Activated CD4-positive, alpha-beta T cell treated with anti-CD3 and anti-CD28 coated beads, Interleukin-2, Interleukin-4, amounts not matched to agents 100 ng/mL and 50 ng/mL, durations not matched to agents 16 hours and 8 hours (primary cell): ENCODE measurements at places on chromosomes 7 and 10.
A peak's percentile ranks its signal among the peaks of the same experiment; 100 is the strongest.

- no peak for DNase-seq
These were observed 63.1 kb upstream of the ADRB1 start for GRCh38 chr10:113980408-113981087.

DNA sequence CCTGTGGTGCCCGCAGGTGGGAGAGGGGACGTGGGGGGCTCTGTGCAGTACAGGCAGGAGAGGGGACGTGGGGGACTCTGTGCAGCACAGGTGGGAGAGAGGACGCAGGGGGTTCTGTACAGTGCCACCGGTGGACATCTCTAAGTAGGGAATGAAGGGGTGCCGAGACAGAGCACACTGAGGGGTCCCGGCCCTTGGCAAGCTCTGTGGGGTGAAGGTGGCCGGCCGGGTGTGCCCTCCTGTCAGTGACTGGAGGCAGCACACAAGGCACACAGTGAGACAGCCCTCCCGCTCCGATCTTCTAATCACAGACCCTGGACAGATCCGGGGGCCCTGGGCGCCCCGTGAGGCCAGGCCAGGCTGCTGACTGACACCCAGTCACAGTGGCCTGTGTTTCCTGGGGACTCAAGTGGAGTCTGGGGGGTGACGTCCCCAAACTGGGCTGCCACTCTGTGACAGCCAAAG, 11.2 kb downstream of the GPR146 start:
- no peak for DNase-seq

GRCh38 chr10:22244001-22244400, 26.2 kb upstream of the EBLN1 start:
- DNase-seq, result no peak

DNA sequence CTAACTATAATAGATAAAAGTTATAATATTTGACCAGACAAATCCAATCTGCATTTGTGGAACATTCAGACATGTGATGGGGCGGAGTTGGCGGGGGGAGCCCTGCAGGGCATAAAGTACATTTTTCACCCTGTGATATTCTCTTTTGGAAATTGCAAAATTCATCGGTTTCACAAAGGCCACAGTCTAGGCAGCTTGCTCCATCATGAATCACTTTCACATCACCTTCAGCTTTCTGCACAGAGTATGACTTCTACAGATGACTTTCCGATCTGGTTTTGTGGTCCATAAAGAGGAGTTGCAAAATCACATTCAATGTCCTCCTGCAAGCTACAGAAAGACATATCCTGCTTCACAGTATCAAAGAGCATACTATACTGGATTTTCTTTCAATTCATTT, 51.4 kb upstream of the APBB1IP start:
- DNase-seq, result peak; percentile 1

- no peak for DNase-seq
These were observed 125.1 kb downstream of the ZMIZ1 start for GRCh38 chr10:79193694-79194382.

DNA sequence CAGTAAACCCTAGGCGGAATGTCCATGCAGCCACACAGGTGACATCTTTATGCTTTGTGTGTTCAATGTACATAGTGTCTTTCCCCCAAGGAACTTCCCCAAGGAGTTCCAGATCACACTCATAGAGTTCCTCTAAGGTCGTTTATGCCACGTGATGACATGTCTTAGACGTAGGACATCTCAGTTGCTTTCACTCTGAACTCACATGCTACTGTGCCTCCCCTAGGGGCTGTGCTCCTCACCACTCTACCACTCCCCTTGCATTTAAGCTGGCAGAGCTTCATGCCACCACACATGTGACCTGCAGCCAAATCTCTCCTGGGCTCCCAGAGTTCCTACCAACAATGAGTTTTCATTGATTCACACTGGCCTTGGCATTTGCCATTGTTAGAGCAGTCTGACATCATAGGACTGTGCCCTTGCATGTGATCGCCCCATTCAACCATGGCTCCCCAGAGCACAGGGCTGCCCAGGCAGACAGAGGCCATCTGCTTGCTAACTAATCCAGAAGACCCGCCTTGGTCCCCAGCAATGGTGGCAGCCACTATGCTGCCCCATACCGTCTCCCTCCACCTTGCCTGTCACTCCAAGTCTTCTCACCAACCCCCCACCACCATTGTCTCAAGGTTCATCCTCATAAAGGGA, 95.3 kb upstream of the MACROH2A2 start:
- DNase-seq, result no peak

DNA sequence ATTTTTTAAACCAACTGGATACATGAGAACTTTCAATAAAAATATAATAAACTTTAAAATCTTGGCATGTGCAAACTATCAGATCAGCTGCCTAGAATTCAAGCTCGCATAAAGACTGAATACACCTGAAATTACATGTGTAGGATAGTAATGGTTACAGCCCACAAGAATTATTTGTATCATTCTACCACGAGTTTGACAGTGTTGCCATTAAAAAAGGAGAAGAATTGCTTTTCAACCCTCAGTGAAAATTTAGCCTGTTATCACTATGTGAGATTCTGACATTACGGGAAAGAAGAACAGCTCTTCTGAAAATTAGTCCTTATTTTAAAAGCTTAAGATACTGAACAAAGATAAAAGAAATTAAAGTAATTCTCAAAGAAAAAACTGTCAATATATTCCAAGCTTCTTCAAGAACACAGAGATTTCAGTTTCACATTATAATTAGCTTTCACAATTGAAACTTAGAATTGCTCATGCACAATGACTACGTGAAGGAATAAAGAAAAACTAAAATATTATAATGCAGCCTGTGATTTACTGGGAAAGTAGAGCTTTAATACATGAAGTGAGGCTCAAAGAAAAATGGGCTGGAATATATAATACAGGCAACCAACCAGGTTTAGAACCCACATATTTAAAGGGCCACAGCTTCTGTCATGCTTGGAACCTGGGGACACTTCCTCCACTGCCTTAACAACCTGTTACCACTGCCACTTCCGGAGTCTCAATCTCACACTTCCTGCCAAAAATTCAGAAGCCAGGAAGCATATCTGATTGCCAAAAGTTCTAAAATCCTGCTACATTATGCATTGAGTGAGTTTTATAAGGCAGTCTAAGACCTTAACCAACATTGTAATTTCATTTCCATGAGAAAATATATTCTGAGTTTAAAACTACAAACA, 23.2 kb downstream of the TPK1 start:
- DNase-seq, result peak; percentile 73

DNA sequence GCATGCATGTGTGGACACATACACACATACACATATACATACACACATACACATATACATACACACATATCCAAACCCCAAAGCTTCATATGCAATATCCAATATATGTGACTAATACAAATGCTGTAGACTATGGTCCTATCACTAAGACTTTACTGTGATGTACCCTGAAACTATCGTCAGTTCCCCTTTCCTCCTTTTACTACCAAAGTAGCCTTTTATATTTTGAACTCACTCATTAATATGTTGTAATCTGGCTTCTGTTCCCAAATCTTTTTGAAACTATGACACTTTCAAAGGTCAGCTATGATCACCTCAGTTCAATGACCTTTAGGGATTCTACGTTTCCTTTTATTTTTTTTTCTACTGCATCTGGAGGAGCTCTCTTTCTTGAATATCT, 64.8 kb upstream of the TFEC start:
- no peak for DNase-seq

- DNase-seq, result no peak
These were observed 11.6 kb downstream of the MTPN start for GRCh38 chr7:135965602-135966001.

DNA sequence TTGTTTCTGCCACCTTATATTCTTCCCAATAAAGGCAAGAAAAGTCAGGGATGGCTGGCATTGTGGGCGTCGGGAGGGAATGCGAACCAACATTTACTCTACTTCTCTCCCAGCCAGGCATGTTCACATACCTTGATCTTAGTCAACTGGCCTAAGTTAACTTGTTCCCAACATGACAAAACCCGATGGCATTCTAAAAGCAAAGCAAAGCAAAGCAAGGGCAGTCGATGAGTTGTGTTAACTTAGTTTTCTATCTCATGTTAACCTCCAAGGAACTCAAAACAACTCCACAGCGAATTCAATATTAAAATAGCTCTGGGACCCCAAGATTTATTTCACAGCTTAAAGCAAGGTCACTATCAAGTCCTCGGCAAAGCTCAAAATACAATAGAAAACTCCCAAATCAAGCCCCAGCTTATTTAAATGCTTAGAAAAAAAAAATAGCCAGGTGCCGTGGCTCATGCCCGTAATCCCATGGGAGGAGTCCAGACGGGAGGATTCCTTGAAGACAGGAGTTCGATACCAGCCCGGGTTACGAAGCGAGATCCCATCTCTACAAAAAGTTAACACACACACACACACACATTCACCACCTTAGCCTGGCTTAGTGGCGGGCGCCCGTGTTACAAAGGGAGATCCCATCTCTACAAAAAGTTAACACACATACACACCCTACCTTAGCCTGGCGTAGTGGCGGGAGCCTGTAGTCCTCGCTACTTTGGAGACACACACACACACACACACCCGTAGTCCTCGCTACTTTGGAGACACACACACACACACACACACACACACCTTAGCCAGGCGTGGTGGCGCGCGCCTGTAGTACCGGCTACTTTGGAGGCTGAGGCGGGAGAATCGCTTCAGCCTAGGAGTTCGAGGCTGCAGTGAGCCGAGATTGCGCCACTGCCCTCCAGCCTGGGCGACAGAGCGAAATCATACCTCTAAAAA, 901 bp upstream of the CCNY start:
- peak; percentile 32 for DNase-seq

DNA sequence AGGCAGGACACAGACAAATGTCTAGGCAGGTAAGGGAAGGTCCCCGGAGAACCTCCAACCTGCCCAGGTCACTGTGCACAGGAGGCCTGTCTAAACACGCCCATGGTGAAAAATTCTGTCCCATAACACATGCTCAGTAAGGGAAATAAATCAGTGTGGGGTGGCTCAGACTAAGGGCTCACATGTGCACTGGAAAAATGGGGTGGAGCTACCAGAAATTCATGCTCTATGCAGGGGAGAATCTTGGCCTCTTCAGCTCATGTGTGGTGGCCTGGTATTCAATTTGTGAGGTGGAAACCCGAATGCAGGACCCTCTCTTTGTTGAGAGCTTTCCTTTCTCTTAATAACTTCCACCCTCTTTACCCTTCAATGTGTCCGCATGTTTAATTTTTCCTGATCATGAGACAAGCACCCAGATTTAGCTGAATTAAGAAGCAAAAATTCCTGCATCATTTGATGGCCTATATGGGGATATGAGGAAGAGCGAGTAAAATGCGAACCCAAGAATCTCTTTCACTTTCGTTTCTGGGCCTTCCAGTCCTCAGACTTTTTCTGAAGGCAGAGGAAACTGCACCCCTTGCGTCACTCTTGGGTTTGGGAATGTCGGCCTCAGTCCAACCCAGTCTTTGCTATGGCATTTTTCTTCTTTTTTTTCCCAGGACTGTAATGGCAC, 163.2 kb downstream of the DGKB start:
- no peak for DNase-seq

- no peak for DNase-seq
These were observed 22.3 kb downstream of the CALML3 start for GRCh38 chr10:5546891-5547680.

- no peak for DNase-seq
These were observed 316.6 kb upstream of the MAGI2 start for GRCh38 chr7:79770063-79770462.

- no peak for DNase-seq
These were observed 140.0 kb downstream of the PTPRN2 start for GRCh38 chr7:158447506-158448171.

- no peak for DNase-seq
These were observed 12.6 kb downstream of the CYP51A1 start for GRCh38 chr7:92121681-92122080.

- no peak for DNase-seq
These were observed 9.0 kb upstream of the UCN3 start for GRCh38 chr10:5355594-5356301.

GRCh38 chr7:55567571-55567970, 4.7 kb downstream of the VOPP1 start:
- DNase-seq, result no peak

- no peak for DNase-seq
These were observed 26.8 kb upstream of the CACUL1 start for GRCh38 chr10:118781541-118781940.

GRCh38 chr10:102067091-102067916, 2.2 kb downstream of the HPS6 start:
- no peak for DNase-seq

- DNase-seq, result no peak
These were observed at the start of gene MAGI2 for GRCh38 chr7:79453558-79454360. Gene MAGI2 (minus strand): TSS chr7:79453667. CDS start chr7:79453320, 347 bp downstream.

- DNase-seq, result no peak
These were observed 495.3 kb downstream of the LRMDA start for GRCh38 chr10:75926763-75927162.

DNA sequence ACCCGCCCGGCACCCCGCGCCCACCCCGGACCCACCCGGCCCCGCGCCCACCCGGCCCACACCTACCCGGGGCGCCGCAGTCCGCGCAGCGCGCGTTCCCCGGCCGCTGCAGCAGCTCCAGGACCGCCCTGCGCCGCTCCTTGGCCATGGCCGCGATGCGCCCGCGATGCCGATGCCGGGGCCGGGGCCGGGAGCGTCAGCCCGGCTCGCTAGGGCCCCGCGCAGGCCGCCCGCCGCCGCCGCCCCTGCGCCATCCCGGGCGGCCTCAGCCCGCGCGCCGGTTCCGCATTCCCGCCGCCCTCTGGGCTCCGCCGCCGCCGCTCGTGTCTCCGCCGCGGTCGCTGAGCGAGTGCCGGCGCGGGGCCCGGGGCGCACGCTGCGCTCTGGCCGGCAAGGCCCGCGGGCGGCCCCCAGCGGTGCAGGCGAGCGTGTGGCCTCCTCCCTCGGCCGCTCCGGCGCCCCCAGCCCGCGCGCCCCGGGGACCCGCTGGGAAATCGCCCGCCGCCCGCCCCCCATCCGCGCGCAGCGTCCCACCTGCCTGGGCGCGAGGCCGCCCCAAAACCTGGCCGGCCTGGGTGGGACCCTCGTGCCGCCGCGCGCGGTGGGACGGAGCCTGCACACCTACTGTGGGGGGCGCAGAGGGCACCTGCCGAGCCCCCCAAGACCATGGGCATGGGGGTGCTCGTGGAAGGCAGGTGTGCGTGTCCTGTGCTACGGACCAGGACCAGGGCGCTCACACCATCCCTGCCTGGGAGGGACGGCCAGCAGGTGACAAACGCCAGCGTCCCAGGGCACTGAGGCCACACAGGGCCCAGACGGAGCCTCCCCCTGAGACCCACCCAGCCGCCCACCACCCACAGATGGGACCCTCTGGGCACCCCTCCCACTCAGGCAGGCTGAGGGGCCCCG, at the start of gene ADAP1:
Gene ADAP1 (minus strand): TSS at position 351 of the 909 bp plus-strand sequence. CDS start 203 bp downstream, at position 148.
- no peak for DNase-seq

GRCh38 chr10:18773180-18773579, 113.9 kb downstream of the ARL5B start:
- DNase-seq, result no peak

DNA sequence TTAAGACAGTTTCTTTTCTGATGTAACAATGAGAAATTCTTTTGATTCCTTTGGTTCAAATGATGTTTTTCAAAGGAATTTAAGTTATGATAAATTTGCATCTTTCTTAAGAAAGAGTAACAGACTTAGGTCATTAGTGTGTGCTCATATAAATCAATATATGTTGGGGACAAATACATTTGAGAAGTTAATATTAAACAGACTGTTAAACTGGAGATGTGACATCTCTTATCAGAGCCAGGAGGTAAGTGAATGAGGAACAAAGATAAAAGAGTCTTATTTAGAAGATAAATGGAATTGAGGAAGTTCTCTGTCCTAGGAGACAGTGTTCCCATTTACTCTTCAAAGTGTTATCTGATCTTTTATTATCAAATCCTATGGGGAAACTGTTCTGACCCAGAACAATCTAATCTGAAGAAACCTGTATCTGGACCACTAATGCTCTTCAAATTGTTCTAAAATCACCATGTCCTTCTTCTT, 104.8 kb upstream of the LAMB4 start:
- DNase-seq, result no peak
